Thymus (tissue), 14 donors: ENCODE measurements at places on chromosomes 16 and 17.

DNA sequence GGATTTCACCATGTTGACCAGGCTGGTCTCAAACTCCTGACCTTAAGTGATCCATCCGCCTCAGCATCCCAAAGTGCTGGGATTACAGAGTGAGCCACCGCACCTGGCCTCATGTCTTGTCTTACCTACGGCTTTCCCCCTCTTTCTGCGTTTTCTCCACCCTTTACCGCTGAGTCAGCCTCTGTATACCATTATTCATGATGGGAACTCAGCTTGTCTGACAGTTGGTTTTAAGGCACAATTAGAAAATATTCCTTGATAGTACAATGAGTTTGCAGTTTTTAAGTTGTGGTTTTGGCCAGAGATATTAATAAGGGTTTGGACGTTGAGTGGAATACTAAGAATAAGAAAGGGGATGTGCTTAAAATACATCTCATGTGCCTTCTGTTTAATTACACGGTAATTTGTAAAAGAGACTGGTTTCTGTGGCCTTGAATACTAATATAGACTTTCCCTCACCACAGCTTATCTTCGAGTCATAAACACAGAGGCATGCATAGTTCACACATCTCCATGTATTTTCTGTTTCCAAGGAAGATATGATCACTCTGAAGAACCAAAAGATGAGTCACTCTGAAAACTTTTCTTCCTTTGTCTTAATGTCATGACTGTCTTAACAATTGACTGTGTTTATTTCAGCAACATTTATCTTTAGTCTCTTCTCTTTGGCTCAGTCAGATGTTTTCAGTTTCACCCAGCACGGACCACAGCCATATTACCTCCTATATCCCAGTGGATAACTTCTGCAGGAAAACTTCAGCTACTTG is 54.4 kb downstream of the PITPNC1 start:
- DNase-seq = no peak

GRCh38 chr17:21513012-21513570 is 136.9 kb downstream of the KCNJ12 start:
- DNase-seq = peak; percentile 42

DNA sequence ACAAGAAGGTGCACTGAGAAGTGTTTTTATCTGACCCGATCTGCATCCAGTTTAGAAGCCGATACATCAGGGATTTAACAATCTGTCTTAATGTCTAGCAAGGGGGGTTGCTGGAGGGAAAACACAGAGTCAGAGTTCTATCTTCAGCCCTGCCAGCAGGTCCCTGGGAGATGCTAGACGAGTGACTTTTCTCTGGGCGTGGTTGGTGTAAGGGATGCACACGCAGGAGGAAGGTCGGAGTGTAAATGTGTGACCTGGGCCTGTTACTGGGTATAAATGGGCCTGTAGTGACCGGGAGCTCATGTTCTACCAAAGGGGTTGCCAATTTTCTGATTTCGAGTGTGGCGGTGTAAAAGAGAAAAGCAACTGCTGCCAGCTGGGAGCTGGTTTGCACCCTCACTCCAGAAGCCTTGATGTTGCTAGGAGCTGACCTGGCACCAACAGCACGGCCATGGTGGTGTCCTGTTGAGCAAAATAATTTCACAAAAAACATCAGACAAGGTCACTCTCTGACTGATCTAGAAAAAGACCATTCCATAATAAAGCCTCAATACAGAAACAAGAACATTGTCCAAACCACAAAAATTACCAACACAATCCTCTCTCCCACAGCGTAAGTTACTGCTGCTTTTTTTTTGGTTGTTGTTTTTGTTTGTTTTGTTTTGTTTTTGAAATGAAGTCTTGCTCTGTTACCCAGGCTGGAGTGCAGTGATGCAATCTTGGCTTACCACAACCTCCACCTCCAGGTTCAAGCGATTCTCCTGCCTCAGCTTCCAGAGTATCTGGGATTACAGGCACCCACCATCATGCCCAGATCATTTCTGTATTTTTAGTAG is 1.3 kb upstream of the KCTD13 start:
- DNase-seq = no peak

GRCh38 chr17:52524096-52524637 is 365.7 kb upstream of the CA10 start:
- DNase-seq = no peak

DNA sequence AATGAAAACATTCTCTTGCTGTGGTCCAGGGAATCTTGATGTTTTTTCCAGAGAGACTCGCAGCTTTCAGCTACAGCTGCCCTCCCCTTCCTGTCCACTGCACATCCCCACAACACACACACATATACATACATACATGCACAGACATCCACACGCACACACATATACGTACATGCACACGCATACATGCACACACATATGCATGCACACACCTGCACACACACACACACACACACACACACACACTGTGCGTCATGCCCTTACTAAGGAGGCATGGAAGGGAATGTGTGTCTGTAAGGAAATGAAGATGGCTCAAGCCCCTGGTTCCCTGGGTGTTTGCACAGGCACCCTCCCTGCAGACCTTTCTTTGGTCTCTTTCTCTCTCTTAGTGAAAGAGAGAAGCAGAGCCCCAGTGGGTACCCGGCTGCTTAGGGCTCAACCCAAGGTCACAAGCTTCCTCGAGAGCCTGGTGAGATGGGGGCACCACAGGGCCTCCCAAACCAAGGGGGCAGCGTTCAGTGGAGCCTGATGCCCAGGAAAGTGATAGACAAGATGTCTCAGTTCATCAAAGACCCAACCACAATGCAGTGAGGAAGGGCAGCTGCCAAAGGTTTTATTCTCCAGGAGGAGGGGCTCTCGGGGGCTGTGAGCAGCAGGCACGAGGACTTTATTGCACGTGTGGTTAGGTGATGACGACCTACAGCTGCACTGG is 33.3 kb downstream of the TNFRSF13B start:
- DNase-seq = no peak

DNA sequence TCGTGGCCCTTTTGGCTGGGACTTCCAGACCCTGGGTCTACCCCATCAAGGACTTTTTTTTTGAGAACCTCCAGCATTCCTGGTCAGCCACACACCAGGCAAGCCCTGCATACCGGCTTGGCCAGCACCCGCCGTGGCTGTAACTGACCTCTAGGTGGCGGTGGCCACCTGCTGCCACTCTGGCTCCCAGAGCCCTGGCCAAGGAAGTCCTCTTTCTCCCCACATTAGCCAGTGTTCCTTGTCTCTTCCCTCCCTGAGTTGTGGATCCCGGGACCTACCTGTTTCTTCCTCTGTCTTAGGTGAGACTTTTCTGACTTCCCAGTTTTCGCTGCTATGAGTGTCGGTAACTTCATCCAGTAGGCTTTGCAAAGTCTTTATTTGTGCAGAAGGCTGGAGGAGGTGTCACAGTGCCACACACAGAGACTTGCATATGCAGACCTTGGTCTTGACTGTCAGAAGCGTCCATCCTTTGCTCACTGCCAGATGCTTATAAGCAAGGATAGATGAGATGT is 348.3 kb downstream of the CPPED1 start:
- no peak for DNase-seq

DNA sequence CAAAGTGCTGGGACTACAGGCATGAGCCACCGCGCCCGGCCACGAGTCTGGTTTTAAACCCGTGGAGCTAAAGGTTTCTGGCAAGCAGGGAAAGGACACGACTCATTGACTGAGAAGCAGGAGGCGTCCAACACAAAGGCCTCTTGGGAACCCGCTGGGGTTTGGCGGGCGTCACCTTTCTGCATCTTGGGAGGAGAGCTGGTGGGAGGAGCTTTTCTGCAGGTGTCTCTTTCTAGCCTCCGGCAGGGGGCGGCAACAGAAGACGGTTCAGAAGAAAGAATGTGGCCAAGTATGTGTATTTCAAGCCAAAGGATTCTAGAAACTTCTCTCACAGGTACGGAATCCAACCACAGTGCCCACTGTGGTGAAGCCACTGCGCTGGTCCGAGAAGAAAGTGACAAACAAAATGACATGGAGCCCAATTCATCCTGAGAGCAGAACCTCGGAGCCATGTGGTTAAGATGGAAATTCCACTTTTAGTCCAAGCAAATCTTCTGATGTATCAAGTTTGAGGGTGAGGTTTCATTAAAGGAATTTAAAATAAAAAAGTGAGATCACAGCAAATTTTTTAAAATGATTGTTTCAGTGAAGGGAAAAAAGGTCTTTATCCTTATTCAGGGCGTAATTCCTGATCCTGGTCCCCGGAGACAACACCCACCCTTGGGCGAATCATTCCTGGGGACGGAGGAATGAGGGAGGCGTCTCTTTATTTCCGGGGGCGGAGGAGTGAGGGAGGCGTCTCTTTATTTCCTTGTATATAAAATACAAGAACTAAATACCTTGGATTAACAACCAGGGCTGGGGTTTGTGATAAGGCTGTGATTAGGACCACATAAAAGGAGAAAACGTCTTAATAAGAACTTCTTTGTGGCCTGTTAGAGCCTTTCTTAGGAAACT is 97.6 kb downstream of the MRM3 start:
- DNase-seq = peak; percentile 67

DNA sequence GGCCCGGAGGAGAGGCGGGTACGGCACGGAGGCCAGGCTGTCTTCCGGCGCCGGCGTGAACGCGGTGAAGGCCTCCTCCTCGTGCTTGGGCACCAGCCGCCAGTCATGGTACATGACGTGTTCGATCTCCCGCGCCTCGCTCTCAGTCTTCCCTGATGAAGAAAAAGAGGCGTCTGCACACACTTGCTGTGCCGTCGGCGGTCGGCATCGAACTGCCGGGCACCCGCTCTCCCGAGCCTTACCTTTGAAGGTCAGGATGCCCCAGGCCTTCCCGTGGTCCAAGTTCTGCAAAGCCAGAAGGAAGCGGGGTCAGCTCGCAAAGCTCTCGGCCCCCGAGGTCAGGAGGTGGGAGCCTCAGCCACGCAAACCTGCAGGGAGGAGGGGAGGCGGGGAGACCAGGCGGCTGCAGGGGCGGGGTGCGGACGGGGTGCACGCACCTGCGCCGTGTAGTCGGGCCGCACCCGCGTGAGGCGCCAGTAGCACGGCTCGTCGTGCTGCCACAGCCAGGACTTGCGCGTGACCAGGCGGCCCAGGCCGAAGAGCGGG is at the start of gene EME2:
EME2 (plus strand) TSS at position 449 of the 546 bp plus-strand sequence. CDS start 418 bp downstream, outside the sequence.
- DNase-seq = peak; percentile 70

- no peak for DNase-seq
Observed at GRCh38 chr16:67844497-67844896, 2.2 kb upstream of the NUTF2 start.

DNA sequence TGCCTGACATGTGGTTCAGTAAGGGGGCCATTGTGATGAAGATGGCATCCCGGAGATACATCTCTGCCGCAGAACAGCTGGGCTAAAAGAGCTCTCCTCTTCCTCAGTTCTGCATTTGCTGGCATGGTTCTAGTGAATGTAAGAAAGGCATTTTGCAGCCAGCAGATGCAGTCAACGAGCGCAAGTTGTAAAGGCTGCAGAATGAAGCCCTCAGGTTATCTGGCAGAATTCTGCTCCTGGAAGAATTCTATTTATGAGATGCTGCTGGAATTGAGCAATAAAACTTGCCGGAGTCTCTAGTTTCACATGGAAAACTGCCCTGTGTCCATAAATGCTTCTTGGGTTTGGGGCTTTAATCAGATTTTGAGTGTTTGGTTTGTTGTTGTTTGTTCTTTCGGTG is 176.8 kb upstream of the HSBP1 start:
- no peak for DNase-seq

DNA sequence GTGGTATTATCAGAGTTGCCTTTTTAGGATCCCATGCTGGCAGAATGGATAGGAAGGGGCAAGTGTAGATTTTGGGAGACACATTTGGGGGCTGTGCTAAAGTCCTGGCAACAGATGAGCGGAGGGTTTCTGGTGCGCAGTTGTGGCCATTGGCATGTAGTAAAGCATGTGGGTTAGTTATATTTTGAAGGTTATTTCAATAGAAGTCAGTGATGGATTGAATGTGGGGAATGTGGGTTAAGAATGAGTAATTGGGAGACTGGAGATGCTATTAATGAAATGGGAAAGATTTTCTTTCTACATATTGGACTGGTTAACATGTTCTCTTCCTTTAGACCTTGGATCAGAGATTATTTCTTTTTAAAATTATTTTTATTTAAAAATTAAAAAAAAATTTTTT is 10.0 kb downstream of the DUS2 start:
- no peak for DNase-seq

GRCh38 chr16:66588981-66589713 is 9.9 kb downstream of the CMTM2 start:
- no peak for DNase-seq

DNA sequence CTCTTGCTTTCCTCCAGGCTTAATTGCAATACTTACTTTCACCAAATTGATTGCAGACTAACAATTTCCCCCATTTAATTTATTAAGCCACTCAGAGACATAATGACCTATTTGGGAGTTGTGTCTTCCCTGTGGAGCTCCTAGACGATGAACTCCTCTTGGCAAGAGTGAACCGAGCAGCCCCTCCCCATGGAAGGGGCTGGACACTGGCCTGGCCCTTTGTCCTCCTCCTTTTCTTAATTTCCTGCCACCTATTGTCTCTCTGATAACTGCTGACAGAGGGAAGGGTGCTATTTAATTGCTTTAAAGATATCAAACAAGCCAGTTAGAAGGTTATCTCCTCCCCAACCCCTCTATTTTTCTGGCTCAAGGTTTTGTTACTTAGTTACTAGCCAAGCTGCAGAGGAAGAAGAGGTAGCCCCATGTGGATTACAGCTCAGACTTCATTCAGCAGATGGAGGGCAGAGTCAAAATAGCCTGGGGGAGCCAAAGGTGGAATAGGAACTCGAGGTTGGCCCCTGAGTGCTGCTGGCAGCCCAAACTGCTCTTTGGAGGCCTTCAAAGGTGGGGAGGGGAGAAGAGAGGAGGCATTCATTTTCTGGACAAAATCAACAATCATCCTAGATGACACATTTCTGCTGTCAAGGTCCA is 3.7 kb upstream of the SSTR2 start:
- no peak for DNase-seq

DNA sequence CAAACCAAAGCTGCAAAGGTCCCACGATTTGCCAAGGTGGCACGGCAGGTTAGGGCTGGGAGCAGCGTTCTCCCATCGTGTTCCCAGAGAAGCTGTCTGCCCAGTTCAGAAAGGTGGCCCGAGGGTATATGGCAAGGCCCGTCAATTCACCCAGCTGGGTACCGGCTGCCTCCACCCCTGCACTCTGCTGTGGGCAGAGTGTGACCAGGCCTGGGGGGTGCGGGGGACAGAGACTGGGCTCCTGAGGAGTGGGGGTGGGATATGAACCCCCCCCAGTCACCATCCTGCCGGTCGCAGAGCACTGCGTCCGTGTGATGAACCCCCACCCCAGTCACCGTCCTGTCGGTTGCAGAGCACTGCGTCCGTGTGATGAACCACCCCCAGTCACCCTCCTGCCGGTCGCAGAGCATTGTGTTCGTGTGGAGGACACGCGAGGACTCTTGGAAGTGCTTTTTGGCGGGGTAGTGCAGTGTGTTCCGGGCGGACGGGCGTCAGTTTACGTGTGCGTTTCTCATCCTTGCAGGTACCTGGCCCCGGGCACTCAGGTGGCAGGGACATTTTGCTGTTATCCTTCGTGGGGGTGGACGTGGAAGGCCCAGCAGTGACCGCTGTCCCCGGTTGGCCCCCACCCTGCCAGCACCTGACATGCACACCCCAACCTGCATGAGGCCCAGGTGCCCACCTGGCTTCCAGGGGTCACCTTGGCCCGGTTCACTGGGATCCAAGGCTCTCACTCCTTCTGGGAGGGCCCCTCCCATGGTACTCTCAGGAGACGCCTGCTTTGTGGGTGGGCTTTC is 2.7 kb upstream of the FASN start:
- no peak for DNase-seq

- no peak for DNase-seq
Observed at GRCh38 chr16:2048116-2048543, 345 bp downstream of the TSC2 start.

- no peak for DNase-seq
Observed at GRCh38 chr17:43360376-43360738, 38.4 kb upstream of the ARL4D start.

GRCh38 chr17:55576996-55577586 is 65.8 kb upstream of the SMIM36 start:
- no peak for DNase-seq

- no peak for DNase-seq
Observed at GRCh38 chr17:55157165-55157564, 107.6 kb upstream of the HLF start.
